ENCODE measurements at places on chromosomes 3 and 15.

DNA sequence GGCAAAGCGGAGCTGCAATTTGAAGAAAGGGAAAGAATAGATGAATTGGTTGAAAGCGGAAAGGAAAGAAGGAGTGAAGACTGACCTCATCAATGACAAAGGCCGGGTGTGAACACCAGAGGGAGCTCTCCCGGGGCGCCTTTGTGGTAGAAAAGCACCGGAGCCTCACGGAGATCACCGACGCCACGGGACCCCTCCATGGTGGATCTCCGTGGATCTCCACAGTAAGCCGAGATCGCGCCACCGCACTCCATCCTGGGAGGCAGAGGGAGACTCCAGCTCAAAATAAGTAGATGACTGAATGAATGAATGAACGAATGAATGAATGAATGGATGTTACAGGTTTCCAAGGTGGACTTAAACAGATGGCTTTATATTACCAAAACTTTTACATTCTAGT is 25.0 kb downstream of the GPR160 start:
- no peak for DNase-seq

DNA sequence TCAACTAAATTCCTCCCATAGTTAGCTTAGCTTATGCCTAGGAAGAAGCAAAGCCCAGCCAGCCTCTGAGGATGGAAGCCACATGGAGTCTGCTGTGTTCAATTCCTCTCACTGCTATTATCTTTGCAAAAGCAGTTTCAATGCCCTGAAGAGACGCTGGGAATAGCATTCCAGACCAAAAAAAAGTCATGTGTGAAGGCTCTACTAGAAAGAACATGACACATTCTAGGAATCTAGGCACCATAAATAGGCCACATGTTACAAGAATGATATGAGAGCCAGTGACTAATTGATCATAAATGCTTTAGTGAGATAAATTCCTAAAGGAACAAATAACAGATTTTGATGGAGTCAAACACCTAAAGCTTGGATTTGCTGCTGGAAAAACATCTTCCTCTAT is 800.8 kb downstream of the TUSC7 start:
- no peak for DNase-seq

DNA sequence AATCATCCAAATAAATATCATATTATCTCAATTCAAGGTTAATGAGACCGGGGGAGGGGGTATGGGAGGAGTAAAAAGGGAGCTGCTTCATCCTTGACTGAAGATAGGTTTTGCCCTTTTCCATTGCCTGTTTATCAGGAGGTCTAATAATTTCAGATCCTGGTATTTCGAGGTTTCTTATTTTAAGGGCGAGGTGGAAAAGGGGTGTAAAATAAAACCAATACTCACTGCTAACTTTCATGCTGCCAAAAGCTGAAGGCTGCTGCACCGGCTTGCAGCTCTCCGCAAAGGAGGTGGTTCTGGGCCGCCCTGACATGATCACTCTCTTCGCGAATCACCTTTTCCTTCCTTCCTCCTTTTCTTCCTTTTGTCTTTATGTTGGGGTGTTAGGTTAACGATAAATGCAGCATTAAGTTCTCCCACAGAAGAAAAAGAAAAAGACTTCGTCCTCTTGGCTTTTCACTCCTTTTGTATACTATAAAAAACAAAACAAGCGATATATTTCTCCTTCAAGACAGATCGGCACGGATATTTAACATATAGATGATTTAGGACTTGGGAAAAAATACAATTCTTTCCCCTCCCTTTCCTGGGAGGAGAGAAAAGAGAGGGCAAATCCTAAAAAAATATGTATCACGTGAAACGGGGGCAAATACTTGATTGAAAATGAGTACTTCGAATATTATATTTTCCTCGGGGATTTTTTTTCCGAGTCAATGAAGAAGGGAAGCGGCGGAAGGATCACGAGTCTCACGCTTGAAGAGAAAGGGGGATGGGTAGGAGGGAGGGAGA is 932 bp downstream of the GSK3B start:
- DNase-seq, result peak; percentile 46

GRCh38 chr15:50145451-50145872 is 26.4 kb upstream of the ATP8B4 start:
- peak; percentile 77 for DNase-seq

GRCh38 chr15:71788646-71789579 is 21.4 kb upstream of the NR2E3 start:
- DNase-seq, result no peak

GRCh38 chr3:148861277-148861869 is 3.7 kb upstream of the CPA3 start:
- peak; percentile 57 for DNase-seq

GRCh38 chr15:70029297-70029701 is 68.4 kb downstream of the TLE3 start:
- no peak for DNase-seq

- peak; percentile 89 for DNase-seq
Observed at GRCh38 chr15:90873998-90874605, 5.7 kb downstream of the FURIN start.

DNA sequence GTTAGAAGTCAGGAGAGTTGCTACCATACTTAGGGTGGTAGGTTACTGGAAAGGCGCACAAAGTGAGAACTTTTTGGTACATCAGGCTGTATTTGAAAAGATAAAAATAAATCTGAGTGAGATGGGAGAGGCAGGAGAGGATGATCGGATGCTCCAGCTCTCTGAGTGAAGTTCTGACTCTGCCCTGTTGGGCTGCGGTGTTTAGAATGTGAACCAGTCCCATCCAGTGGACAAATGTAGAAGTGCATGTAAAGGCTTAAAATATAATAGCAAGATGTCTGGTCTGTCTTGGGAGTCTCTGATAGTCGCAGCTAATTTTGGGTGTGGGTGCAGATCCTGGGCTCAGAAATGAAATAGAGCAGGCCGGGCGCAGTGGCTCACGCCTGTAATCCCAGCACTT is 30.4 kb downstream of the ACKR2 start:
- DNase-seq, result peak; percentile 61

DNA sequence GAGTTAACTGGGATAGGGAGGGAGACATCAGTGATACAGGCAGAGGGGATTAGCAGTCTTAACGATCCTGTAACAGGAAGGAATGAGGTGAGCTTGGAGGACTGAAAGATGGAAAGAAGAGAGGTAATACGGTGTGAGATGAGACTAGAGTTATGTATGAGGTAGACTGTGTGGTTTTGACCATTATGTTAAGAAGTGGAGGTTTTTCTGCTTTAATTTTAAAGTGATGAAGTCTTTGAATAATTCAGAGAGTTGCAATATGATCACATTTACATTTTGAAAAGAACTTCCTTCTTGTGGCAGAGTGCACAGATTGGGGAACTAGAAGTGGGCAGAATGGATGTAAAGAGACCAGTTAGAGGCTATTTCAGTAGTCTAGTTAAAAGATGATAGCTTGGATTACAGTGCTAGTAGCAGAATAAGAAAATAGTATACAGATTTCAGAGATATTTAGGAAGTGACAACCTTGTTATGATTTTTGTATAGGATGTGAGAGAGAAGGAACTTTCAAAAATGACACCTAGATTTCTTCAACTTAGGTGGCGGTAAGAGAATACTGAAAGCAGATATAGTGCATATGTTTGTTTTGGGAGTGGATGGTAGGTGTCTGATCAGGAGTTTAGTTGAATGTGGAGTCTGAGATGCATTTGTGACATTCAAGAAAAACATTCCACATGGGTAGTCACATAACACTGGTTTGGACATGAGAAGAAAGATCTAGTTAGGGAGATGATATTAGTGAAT is 40.5 kb downstream of the STT3B start:
- DNase-seq, result peak; percentile 43

- peak; percentile 59 for DNase-seq
Observed at GRCh38 chr15:61835496-61836106, 224.6 kb downstream of the VPS13C start.

DNA sequence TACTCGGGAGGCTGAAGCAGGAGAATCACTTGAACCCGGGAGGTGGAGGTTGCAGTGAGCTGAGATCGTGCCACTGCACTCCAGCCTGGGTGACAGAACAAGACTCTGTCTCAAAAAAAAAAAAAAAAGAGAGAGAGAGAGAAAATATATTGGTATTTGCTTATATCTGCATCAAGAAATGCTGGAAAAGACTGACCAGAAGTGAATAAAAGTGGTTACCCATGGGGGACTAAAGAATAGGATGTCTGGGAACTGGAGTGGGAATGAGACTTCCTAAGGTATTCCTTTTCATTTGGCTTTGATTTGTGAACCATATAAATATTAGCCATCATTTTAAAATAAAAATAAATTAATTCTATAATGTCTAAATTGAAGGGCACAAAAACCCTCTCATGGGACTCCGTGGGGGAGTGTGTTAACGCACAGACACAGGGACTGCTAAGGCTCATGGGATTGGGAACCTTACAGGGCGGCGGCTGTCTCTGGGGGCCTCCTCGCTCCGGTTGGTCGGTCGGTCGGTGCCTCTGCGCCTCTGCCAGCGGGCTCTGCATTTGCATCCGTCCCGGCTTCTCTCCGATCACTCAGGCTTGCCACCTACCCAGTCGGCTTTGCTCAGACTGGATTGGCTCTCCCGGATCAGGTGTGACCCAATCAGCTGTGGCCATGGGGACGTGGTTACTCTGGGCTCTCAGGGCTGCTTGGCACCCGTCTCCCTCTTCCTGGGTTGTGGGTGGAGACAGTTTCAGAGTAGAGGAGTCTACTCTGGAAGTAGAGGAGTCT is 12.7 kb upstream of the TSPAN3 start:
- DNase-seq, result peak; percentile 93

DNA sequence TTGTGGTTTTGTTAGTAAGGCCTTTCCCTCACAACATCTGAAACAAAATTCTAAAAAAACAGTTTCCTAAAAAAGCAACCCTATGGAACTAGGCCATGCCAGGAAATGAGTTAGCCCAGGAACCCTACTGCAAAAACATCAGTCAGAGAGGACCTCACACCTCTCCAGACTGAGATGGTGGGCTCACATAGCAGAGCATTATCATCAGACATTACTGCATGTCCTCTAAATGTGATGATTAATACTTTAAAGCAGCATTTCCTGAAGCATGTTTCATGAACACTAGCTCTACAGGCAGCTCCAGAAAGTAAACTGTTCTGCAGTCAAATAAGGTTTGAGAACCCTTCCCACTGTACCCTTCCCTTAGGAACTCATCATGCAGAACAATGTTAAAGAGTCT is 232.3 kb upstream of the MRPL3 start:
- DNase-seq, result no peak

DNA sequence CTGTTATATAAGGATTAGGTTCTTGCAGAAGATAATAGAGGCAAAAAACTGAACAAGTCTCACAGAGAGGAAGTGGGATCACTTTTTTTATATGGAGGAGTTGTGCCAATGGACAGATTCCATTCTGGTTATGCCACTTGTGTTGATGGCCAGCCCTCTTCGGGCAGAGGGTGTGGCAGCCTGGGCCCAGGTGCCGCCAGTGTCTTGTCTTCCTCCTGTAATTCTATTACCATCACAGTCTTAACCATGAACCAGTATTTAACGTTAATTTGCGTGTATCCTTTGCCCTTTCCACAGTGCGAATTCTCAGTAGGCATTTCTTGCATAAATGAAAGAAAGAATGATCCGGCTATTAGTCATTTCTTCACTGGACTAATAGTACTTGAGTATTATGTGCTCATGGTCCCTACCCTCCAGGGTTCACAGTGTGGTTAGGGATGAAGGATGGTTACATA is 7.0 kb upstream of the USP4 start:
- DNase-seq, result peak; percentile 31

- no peak for DNase-seq
Observed at GRCh38 chr3:61776390-61776789, 215.0 kb downstream of the PTPRG start.

DNA sequence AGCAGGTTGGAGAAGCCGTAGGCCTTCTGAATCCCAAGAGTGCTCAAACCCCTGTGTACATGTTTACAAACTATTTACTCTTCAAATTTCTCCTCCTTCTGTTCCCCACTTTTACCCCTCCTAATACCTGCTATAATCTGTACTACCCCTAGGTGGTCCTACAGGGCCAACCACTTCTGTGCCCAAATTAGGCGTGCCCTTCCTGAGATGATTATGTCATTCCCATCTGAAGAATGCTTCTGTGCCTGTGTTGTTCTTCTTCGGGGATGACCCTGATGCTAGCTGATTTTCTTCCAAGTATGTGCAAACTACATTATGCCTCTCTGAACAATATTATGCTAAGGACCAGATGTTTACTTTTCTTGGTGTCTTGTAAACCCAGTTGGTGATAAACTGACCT is 20.5 kb downstream of the RBP2 start:
- DNase-seq, result peak; percentile 5

DNA sequence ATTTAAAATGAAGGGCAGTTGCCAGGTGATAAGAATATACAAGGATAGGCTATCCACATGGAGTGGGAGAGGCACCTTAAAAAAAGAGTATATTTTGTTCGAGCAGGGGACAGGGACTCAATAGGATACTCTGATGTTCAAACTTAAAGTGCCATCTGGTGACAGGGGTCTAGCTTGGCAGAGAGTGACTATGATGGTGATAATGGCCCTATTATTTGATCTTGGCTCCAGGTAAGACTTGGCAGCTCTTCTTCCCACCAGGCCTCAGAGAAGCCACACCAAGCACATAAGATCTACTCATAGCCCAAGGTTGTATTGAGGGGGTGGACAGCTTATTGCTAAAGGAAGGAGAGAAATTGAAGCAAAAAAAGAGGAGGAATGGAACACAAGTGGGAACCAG is 109.0 kb upstream of the MANF start:
- DNase-seq, result no peak

DNA sequence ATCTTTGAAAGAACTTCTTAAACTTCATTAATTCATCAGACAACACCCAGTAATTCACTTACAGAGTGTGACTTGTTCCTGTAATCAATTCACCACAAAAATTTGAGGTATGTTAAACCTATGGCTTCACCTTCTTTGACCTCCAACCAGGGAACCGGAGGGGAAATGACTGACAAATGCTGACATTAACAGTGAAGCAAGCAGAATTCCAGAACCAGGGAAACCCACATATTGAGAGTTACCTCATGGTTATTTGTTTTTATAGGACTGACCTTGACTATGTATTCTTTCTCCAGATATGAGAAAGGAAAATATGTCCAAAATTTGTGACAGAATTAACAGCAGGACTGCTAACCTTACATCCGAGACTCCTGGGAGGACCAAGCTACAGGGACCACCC is 2.7 kb downstream of the P3H2 start:
- DNase-seq, result no peak

DNA sequence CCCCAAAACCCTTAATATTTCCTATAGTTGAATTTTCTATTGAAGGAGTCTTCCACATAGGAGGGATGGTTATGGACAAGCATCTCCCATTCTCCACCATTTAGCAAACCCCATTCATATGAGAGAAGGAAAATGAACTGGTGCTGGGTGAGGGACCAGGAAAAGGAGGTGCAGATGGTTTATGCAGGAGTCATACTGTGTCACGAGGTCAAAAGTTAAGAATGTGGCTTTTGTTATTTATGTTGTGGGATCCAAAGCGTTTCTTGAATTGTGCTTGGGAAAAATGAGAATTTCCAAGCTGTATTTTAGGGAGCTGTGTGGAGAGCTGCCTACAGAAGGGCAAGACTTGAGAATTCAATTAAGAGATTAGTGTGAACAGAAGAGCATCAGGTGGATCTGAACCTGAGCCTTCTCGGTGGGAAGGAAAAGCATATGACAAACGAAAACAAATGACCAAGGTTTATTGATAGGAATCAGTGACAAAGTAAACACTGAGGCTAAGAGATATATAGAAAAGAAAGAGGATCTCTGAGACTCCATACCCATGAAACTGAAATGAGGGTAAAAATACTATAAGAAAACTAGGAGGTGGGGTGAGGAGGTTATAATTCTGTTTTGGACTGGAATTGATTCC is 473.3 kb upstream of the NR2F2 start:
- DNase-seq, result no peak

- no peak for DNase-seq
Observed at GRCh38 chr15:75895731-75896130, 7.9 kb upstream of the FBXO22 start.

GRCh38 chr3:177521305-177521704 is 324.0 kb upstream of the TBL1XR1 start:
- no peak for DNase-seq

GRCh38 chr3:6989608-6990291 is 128.8 kb downstream of the GRM7 start:
- DNase-seq, result no peak

Measured in NB4 (cell line).